ENCODE measurements at places on chromosomes 1 and 21. TPM values are rescaled to one million over a fixed set of nuclear protein-coding genes. Genes with fewer than 3 reads are reported as not detected.

Gene OPRD1
- 0.08 TPM for total RNA-seq

Gene TRAF3IP3
- not detected for total RNA-seq

Gene BRINP3
- not detected for total RNA-seq

Gene KIAA1614
- 1.2 TPM for total RNA-seq

Gene PDE9A
- total RNA-seq, result 1.1 TPM

Gene OLIG2
- total RNA-seq, result not detected

Data from A549 treated with ZK216348 at 1 μM for 4 hours (cell line).